ENCODE measurements at places on chromosomes 3 and 15. TPM values are rescaled to one million over a fixed set of nuclear protein-coding genes. Genes with fewer than 3 reads are reported as not detected.

- peaks cover 9% of the 10 kb centered on the region for H3K4me1 ChIP-seq
- no peak overlapping the region for H3K4me3 ChIP-seq
- no peak overlapping the region for H3K27ac ChIP-seq
Measured at GRCh38 chr3:66428733-66429132, 72.1 kb downstream of the LRIG1 start.

GRCh38 chr3:12024959-12025570 is 20.9 kb downstream of the SYN2 start:
- H3K27ac ChIP-seq, result no peak overlapping the region
- peaks cover 7% of the 10 kb centered on the region for H3K27me3 ChIP-seq
- H3K4me1 ChIP-seq, result no peaks in the 10 kb centered on the region
- no peak for DNase-seq
- no peaks in the 10 kb centered on the region for H3K36me3 ChIP-seq

DNA sequence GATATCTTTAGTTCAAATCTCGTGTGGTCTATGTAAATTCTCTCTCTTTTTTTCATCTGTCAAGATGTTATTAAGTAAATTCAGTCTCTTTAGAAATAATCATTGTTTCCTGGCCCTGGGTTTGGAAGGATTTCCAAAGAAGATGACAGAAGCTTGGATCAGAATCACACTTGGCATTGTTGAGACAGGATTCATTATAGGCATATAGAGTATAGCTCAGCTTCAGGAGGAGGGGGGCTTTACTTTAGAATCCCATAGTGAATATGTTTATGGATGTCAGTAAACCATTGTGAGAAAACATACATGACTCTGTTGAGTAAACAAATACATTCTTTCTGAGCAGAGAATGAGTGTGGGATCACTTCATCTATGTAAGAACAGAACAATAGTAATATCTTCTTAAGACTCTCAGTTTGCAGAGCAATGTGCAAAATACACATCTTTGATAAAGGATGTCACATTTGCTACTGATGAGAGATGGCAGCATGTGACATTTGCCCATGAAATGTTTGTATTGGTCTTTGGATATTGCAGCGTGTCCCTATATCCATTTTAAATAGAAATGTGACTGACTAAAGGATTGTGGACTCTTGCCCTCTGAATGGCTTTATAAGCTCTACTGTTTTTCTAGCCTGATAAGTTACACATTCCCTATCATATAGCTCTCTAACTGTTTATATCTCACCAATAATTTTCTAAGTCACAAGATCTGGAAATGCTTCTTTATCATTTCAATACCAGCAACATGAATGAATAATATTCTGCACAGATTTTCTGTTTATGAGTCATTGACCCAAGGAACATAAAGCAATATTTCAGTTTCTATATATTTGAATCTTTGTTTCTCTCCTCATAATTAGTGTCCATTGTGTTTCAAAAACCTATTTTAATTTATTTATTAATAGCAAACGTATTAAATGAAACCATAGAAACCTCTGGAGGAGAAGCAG is 95.6 kb upstream of the THRB start:
- H3K4me3 ChIP-seq, result no peak overlapping the region
- H3K27me3 ChIP-seq, result peaks cover 2% of the 10 kb centered on the region
- no peaks in the 10 kb centered on the region for H3K36me3 ChIP-seq
- no peak overlapping the region for H3K27ac ChIP-seq
- H3K4me1 ChIP-seq, result no peaks in the 10 kb centered on the region
- DNase-seq, result no peak

GRCh38 chr3:125480656-125481374 is 39.2 kb downstream of the SNX4 start:
- peaks cover 10% of the 10 kb centered on the region for H3K36me3 ChIP-seq
- H3K27ac ChIP-seq, result no peak overlapping the region
- H3K4me3 ChIP-seq, result no peak overlapping the region
- no peak for DNase-seq
- H3K4me1 ChIP-seq, result no peaks in the 10 kb centered on the region

- DNase-seq, result no peak
- H3K4me3 ChIP-seq, result peak overlapping the region; percentile 75
- peaks cover 31% of the 10 kb centered on the region for H3K4me1 ChIP-seq
- no peak overlapping the region for H3K27ac ChIP-seq
Measured at GRCh38 chr3:29282427-29283230, 1.8 kb downstream of the RBMS3 start.

DNA sequence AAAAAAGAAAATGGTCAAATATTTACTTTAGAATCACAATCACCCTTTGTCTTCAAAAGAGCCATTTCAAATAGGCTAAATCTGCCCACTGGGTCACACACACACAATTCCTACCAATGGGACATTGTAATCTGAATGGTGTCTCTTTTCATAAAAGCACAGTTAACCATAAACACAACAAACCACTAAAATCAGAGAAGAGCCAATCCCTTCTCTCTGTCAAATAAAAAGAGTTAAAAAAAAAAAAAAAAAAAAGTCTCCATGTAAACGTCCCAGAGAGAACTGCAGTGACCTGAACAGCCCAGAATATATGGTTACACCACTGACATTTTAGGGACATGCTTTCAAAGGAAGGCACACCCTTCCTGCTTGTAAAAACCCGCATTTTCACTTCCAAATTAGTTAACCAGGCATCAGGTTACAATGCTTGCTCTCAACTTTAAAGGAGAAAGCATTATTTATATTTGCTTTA is 63.7 kb downstream of the PRICKLE2 start:
- DNase-seq, result no peak
- no peak overlapping the region for H3K27ac ChIP-seq
- H3K27me3 ChIP-seq, result peaks cover 7% of the 10 kb centered on the region
- no peak overlapping the region for H3K4me3 ChIP-seq
- no peaks in the 10 kb centered on the region for H3K4me1 ChIP-seq

GRCh38 chr3:81540787-81541186 is 220.7 kb downstream of the GBE1 start:
- H3K27ac ChIP-seq, result no peak overlapping the region
- no peaks in the 10 kb centered on the region for H3K36me3 ChIP-seq
- H3K4me1 ChIP-seq, result no peaks in the 10 kb centered on the region
- DNase-seq, result no peak

GRCh38 chr15:36814708-36815107 is 235.3 kb downstream of the CDIN1 start:
- no peaks in the 10 kb centered on the region for H3K36me3 ChIP-seq
- no peak overlapping the region for H3K4me3 ChIP-seq
- H3K27ac ChIP-seq, result no peak overlapping the region
- H3K27me3 ChIP-seq, result no peaks in the 10 kb centered on the region

DNA sequence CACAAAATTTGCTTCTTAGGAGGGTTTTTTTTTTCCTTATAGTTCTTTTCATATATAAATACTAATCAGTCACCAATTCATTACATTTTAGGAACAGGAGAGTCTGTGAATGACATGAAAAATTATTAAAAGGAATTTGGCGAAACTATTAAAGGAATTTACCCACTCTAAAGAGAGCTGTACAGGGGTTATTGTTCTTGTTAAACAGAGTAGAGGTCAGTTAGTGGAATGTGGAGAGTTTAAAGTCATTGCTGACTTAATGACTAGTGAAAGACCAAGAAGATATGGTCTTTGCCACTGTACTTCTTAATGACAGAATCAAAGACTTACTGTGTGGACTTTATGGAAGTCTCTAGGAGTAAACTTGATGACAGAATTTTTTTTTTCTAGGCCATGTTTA is 333.6 kb upstream of the C2CD4B start:
- H3K4me3 ChIP-seq, result no peak overlapping the region
- H3K4me1 ChIP-seq, result no peaks in the 10 kb centered on the region
- DNase-seq, result no peak
- no peaks in the 10 kb centered on the region for H3K36me3 ChIP-seq
- H3K27me3 ChIP-seq, result no peaks in the 10 kb centered on the region

The ALAS1 gene
- 58.4 TPM for total RNA-seq

The POPDC2 gene
- total RNA-seq, result 2.9 TPM

Measured in activated CD4-positive, alpha-beta T cell treated with anti-CD3 and anti-CD28 coated beads, Interleukin-2, amount 10 ng/mL, durations not matched to agents 7 days and 5 days (primary cell).